ENCODE measurements at places on chromosomes 11 and 22.

DNA sequence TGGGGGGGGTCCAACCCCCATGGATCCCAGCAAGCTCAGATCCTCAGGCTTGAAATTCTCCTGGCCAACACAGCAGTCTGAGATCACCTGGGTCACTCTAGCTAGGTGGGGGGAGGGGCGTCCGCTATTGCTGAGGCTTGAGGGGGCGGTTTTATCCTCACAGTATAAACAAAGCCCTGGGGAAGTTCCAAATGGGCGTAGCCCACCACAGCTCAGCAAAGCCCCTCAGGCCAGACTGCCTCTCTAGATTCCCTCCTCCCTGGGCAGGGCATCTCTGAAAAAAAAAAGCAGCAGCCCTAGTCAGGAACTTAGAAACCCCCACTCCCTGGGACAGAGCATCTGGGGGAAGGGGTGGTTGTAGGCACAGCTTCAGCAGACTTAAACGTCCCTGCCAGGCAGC is 16.7 kb downstream of the TRPC6 start:
- no peak for DNase-seq

- no peak for DNase-seq
Observed at GRCh38 chr11:30758012-30758411, 171.9 kb upstream of the MPPED2 start.

DNA sequence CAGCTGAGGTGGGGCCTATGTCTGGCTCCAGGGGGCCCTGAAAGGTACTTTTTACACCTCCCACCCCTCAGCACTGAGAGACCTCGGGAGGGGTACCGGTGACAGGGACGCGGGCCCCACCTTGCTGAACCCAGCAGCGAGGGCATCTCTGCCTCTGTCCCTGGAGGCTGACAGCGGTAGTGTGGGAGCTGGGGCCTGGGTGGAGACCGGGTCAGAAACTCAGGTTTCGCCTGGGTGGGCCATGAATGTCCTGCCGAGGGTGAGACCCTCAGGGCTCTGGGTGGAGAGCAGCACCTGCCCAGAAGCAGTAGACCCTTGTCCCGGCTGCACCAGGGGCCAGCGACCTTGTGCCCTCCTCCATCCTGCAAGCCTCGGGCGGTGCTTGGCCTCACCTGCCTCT is 22.2 kb downstream of the PTDSS2 start:
- DNase-seq, result no peak

DNA sequence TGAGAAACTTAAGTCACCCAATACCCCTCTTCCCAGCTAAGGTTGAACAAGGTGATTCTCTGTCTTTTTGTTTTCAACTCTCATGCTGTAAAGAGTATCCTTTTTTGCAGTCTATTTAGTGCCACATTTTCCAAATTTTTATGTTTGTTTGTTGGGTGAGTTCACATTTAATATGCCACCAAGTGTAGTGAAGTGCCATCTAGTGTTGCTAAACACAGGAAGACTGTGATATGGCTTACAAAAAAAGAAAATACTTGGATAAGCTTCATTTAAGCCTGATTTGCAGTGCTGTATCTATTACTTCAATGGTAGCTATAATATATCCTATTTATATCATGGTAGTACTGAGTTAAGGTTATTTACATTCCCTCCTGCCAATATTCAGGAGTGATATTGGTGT is 319.2 kb upstream of the CHORDC1 start:
- no peak for DNase-seq

DNA sequence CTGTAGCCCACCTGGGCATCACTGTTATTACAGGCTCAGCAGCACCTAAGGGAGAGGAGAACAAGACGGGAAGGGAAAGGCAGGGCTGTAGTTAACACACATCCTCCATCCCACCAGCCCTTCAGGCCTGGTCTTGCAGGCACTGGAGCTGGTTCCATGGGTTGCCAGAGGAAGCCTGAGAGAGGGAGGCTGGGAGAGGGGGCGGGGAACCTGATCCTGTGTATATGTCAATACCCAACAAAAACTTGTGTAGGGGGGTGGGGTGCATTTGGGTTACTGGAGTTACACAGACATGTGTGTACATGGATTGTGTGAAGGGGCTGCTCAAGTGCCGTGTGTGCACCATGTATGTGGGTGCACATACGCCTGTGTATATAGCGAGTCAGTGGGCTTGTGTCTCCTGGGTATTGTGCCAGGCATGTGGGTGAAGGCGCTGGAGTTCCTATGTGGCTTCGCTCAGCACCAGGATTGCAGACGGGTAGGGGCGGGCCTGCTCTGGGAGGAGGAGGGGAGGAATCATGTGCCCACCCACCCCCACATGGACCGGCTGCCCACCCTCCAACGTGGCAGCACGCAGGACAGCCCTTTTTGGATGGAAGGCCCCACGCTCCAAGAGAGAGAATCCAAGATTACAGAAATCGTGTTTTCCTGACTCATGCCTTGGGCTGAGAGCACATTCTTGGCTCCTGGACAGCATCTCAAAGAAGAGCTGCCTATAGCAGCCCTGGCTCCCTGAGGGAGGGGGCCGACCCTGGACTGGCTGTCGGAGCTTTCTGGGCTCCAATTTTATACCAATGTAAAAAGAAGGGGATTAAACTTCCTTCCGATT is 4.2 kb upstream of the SERPINH1 start:
- no peak for DNase-seq

DNA sequence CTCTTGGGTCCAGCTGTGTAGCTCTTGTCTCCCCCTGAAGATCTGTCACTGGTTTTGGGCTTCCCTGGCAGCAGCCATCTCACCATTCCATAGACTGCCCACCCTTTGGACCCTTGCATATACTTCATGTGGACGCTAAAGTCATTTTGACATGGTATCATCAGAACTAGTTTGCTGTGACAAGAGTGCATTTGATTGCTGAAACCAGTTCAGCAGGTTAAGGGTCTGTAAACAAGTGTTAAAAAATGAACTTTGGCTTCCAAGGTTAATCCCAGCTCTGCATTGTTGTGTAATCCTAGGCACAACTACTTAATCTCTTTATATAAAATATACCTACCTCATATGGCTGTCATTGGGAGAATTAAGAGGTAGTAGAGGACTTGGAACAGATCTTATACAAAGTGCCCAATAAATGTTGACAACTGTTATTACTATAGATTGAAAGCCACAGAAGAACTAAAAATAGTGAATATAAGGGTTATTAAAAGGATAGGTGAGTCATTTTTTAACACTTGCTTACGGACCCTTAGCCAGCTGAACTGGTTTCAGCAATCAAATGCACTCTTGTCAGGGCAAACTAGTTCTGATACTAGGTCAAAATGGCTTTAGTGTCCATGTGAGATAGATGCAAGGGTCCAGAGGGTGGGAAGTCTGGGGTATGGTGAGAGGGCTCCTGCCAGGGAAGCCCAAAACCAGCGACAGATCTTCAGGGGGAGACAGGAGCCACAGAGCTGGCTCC is 29.4 kb downstream of the CCDC90B start:
- no peak for DNase-seq

DNA sequence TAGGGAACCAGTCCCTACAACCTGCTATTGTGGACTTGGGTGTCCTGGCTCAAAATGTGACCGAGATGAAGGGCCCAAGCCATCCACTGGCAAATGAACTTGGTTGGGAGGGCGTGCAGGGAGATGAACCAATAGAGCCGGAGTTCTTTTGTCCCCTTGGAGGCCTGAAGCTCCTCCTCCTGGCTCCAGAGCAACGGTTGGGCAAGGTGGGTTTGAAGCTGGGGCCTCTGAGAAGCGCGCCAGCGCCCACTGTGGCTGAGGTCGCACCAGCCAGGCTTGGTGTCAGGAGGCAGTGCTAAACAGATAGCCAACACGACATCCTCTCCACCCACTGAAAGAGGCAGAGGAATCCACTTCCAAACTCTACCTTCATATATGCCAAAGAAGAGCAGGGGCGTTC is 36.0 kb upstream of the PACSIN2 start:
- no peak for DNase-seq

- no peak for DNase-seq
Observed at GRCh38 chr22:49997932-49998717, 14.4 kb downstream of the IL17REL start.

- no peak for DNase-seq
Observed at GRCh38 chr11:57468276-57468675, 7.9 kb downstream of the RTN4RL2 start.

GRCh38 chr22:25148149-25148691 is 51.4 kb upstream of the CRYBB3 start:
- no peak for DNase-seq

GRCh38 chr22:43471606-43472135 is 59.9 kb downstream of the MPPED1 start:
- DNase-seq, result no peak

DNA sequence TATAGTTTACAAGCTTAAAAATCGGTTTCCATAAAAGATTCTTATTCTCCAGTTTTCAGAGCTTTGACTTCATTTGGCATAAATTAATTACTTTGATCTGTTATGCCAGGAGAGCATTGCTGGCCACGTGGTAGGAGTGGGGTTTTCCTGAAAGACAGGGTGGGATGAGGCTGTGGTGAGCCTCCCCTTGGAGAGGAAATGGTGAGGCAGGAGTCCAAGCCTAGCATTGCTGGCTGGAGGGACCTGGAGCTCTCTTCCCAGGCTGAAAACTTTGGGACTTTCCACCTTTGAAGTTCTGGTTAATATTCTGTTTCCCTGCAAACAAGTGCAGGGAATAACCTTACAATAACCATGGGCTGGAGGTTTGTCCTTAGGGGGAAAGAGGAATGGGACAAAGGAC is 21.1 kb upstream of the CSF2RB start:
- no peak for DNase-seq

DNA sequence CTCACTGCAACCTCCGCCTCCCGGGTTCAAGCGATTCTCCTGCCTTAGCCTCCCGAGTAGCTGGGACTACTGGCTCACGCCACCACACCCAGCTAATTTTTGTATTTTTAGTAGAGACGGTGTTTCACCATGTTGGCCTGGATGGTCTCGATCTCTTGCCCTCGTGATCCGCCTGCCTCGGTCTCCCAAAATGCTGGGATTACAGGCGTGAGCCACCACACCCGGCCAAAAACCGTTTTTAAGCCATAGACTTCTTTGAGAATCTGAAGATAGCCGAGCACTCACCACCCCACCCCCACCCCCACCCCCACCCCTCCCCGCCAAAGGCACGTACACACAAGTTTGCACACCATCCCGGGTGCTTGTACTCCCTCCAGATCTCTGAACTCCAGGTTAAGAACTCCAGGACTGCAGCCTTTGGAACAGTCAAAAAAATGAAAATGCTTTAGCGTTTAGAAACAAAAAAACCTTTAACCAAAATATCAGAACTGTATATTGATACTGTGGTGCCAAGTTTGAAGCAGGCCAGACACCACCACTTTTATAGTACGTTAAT is 1.5 kb downstream of the CRKL start:
- no peak for DNase-seq

- DNase-seq, result no peak
Observed at GRCh38 chr22:39368461-39368911, 18.7 kb downstream of the SYNGR1 start.

- no peak for DNase-seq
Observed at GRCh38 chr22:40392618-40393017, 22.2 kb downstream of the SGSM3 start.
